ENCODE measurements at places on chromosomes 2 and 18. TPM values are rescaled to one million over a fixed set of nuclear protein-coding genes. Genes with fewer than 3 reads are reported as not detected.

CDK5R2 gene
- total RNA-seq, result not detected

FOXD4L1 gene
- 0.13 TPM for total RNA-seq

MARCHF4 gene
- not detected for total RNA-seq

TTC21B gene
- 6.9 TPM for total RNA-seq
